ENCODE measurements at places on chromosomes 3 and 15. TPM values are rescaled to one million over a fixed set of nuclear protein-coding genes. Genes with fewer than 3 reads are reported as not detected.

Gene GPR27
- 1.1 TPM for total RNA-seq

Gene REC114
- not detected for total RNA-seq

DNA sequence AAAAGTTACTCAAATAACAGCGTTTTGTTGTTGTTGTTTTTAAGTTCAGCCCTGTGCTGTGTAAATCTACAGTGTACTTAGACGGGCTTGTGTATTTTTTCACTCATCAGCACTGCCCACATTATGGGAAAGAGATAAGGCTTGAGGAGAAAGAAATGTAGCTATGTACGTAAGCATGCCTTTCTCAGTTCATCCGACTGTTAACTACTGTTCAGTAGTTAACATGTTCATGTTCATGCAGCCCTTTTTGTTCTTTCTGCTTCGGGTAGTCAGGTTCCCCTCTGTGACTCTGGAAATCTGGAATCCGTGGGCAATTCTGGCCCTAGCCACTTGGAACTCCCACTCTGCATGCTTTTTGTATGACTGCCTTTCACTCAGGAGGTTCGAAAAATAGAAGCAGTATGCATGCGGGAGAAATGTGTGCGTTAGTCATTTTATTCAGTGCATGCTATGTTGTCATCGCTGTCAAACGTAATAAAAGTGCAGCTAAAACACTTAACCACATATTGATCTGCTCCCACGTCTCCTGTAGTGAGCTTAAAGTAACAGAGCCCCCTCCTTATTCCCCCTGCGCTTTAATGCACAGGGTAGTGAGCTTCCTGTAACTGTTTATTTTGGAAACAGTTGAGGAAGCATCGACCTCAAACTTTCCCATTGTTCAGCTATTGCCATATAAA, 283.1 kb upstream of the NR2F2 start:
- H3K27ac ChIP-seq = no peak overlapping the region
- DNase-seq = no peak

DNA sequence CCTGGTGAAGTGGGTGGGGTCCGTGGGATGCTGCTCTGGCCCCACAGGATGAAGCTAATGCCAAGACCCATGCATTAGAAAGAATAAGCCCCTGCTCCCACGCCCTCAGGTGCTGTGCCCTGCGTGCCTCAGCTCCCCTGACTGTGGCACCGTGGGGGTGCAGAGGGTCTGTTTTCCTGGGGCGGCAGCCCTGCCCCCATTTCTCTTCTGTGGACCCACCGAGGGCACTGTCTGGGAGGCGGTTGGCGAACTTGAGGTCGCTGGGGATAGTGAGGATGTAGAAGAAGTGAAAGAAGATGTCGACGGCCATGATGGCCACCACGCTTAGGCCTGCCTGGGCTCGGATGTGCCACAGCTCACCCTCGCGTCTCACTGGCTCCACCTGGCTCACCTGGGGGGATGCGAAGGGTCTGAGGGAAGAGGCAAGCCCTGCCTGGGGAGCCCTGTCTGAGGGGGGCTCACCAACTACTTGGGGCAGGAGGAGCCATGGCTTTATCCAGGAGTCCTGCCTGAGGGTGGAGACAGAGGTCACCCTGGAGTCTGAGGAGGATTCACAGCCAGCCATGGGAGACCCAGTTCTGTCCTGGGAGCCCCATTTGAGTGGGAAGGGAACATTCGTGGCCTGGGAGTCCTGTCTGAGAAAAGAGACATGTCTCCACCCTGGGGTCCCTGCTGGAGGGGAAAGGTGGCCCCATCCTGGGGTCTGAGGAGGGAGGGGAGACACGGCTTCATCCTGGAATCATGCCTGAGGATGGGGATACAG, 5.1 kb downstream of the HHATL start:
- no peaks in the 10 kb centered on the region for H3K36me3 ChIP-seq
- DNase-seq = no peak
- no peak overlapping the region for H3K27ac ChIP-seq
- H3K27me3 ChIP-seq = no peaks in the 10 kb centered on the region

DNA sequence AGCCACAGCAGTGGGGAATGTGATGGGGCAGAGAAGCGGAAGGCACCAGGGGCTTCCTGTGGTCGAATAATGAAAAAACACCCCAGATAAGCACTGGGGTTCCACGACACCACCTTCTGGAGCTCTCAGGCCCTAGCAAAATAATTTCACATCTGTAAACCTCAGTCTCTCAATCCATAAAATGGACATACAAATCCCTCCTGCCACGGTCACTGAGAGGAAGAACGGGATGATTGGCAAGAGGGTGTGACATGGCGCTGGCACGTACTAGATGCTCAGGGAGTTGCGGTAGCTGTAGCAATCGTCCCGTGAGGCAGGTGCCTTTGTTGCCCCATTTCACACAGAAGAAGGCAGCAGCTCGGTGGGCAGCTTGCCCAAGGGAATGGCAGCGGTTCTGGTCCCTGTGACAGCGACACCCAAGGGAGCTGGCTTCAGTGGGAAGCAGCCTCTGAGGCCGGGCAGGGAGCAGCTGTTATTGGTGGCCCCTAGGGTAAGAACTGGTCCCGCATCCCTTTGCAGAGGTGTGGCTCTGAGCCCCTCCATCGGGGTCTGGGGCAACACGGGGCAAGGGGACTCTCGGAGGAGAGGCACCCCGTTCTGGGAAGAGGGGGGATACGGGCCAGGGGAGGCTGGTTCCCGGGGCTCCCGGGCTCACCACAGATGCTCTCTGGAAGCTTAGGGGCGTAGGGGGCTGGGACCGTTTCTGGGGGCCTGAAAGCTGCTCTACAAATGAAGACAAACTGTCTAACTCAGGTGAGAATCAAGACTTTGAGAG, 114.0 kb upstream of the ALDH1A3 start:
- H3K36me3 ChIP-seq = no peaks in the 10 kb centered on the region
- DNase-seq = no peak

DNA sequence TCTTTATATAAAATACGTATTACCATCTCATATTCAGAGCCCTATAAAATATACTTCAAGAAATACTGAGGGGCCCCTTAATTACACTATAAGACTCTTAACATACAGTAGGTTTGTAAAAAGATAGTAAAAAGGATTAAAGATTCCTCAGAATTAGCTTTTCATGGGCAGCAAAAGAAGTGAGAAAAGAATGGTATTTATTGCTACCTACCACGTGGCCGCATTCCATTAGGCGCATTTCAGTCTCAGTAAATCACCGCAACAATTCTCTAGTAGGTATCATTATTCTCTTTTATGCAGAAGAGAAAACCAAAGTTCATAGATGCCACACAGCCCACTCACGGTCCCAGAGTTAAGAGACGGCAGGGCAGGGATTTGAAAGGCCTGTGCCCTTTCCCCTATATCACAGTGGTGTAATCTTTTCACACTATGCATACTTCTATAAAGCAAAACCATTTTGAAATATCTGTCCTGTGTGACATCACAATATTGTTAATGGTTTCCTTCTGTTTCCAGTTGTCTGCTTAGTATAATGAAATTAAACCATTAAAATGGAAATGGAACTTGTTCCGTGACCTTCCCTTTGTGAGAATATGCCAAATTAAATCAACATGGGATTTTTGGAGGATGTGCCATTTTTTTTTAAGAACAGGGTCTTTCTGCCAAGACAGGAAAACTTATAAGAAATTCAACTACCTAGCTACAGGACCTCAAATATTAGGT, 1072.2 kb downstream of the FHIT start:
- DNase-seq = no peak
- no peaks in the 10 kb centered on the region for H3K27me3 ChIP-seq
- H3K27ac ChIP-seq = no peak overlapping the region
- no peaks in the 10 kb centered on the region for H3K36me3 ChIP-seq

- H3K4me3 ChIP-seq = no peak overlapping the region
- H3K27ac ChIP-seq = no peak overlapping the region
- no peak for DNase-seq
- no peaks in the 10 kb centered on the region for H3K36me3 ChIP-seq
- H3K4me1 ChIP-seq = no peaks in the 10 kb centered on the region
Observed at GRCh38 chr3:54481606-54482365, 359.4 kb downstream of the CACNA2D3 start.

GRCh38 chr3:66270701-66271100, 49.9 kb downstream of the SLC25A26 start:
- H3K27ac ChIP-seq = no peak overlapping the region
- H3K4me3 ChIP-seq = no peak overlapping the region
- no peaks in the 10 kb centered on the region for H3K27me3 ChIP-seq
- H3K4me1 ChIP-seq = no peaks in the 10 kb centered on the region

- no peak overlapping the region for H3K27ac ChIP-seq
- peaks cover 22% of the 10 kb centered on the region for H3K27me3 ChIP-seq
- H3K36me3 ChIP-seq = no peaks in the 10 kb centered on the region
- peaks cover 3% of the 10 kb centered on the region for H3K4me1 ChIP-seq
Observed at GRCh38 chr15:89662893-89663626, 7.8 kb upstream of the KIF7 start.

DNA sequence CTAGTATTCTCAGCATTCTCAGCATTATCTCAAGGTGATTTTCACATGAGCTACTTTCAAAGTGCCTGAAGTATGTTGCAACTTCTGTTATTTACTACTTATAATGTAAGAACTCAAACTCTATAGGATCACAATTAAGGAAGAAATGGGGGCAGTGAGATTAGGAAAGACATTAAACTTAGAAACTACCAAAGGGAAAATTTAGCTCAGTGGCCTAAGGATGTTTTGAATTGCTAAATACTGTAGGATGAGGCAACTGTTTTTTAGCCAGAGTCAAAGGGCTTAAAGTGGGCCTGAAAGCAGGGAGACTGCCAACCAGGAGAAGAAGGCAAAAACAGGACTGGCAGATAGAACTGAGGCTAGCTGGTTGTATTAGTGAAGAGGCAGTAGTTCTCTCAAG, 55.5 kb upstream of the MBNL1 start:
- H3K27ac ChIP-seq = no peak overlapping the region
- no peaks in the 10 kb centered on the region for H3K27me3 ChIP-seq
- no peak overlapping the region for H3K4me3 ChIP-seq
- H3K36me3 ChIP-seq = no peaks in the 10 kb centered on the region
- H3K4me1 ChIP-seq = peaks cover 24% of the 10 kb centered on the region

DNA sequence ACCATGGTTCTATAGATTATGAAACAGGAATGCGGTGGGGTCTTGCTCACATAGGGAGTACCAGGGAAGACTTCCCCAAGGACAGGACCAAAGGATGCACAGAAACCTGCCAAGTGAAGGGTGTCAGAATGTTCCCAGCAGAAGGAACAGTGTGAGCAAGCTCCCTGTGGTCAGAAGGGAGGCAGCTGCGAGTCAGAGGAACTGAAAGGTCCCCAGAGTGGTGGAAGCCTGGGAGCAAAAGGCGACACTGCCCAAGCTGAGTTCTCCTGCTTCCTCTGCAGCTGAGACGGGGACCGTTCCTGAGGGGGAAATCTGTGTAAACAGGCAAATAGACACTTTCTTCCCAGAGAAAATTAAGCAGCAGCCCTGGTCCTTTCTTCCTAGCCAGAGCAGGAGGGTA, 14.2 kb upstream of the SLC6A6 start:
- H3K27me3 ChIP-seq = no peaks in the 10 kb centered on the region
- H3K4me1 ChIP-seq = no peaks in the 10 kb centered on the region
- no peaks in the 10 kb centered on the region for H3K36me3 ChIP-seq

DNA sequence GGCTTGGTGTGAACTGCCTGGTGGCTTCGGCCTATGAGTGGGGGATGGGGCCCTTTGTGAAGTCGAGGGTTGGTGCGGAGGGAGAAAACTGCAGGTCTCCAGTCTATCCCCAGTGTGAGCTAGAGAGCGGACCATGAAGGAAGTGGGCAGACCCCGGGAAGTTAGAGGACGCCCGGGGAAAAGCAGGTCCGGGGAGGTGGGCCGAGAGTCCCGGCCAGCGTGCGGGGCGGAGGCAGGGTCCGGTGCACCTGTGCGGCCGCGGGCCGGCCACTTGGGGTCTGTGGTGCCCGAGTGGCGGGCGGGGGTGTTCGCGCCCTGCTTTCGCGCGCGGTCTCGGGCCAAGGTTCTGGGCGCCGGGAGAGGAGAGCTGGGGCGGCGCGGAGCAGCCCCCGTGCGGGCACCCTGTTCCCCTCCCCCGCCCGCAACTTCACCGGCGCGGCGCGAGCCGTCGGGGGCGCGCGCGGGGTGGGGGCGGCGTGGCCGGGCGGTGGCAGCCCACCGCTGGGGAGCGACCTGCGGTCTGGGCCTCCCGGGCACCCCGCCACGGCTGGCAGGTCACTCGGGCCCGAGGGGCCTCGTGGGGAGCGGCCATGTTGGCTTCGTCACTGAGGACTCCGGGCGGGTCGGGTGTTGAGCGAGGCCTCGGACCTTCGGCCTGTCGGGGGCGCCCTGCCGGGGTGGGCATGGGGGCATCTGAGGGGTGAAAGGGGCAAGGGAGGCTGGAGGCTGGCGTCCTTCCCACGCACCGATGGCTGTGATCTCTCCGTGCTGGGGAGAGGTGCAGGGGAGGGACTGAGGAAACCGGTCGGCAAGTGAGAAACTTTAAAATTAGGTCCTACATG, 4.8 kb downstream of the UBE2E1 start:
- H3K4me1 ChIP-seq = peaks cover 37% of the 10 kb centered on the region
- H3K27me3 ChIP-seq = no peaks in the 10 kb centered on the region
- H3K27ac ChIP-seq = peak overlapping the region; percentile 62
- peak overlapping the region; percentile 81 for H3K4me3 ChIP-seq
- peak; percentile 15 for DNase-seq
- no peaks in the 10 kb centered on the region for H3K36me3 ChIP-seq
